ENCODE measurements at places on chromosomes 4 and X.

- no peak for DNase-seq
Observed at GRCh38 chr4:71189471-71189870, 149.3 kb upstream of the SLC4A4 start.

DNA sequence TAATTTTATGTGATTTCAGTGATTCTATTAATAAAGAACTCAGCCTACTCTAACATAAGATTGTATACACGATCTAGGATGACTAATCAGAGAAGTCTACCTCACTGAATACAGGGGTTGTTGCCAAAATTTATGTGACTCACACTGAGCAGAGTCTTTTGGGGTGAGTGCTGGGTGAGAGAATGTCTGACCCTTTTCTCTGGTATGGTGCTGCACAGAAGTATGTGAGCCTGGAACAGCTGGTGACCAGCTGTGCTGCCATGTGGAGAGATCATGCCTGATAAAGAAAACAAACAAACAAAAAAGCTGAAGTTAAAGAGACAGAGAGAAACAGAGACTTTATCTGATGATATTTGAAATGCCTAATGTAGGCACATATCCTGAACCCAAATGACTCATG lies 618.1 kb upstream of the GRIA3 start:
- no peak for DNase-seq

DNA sequence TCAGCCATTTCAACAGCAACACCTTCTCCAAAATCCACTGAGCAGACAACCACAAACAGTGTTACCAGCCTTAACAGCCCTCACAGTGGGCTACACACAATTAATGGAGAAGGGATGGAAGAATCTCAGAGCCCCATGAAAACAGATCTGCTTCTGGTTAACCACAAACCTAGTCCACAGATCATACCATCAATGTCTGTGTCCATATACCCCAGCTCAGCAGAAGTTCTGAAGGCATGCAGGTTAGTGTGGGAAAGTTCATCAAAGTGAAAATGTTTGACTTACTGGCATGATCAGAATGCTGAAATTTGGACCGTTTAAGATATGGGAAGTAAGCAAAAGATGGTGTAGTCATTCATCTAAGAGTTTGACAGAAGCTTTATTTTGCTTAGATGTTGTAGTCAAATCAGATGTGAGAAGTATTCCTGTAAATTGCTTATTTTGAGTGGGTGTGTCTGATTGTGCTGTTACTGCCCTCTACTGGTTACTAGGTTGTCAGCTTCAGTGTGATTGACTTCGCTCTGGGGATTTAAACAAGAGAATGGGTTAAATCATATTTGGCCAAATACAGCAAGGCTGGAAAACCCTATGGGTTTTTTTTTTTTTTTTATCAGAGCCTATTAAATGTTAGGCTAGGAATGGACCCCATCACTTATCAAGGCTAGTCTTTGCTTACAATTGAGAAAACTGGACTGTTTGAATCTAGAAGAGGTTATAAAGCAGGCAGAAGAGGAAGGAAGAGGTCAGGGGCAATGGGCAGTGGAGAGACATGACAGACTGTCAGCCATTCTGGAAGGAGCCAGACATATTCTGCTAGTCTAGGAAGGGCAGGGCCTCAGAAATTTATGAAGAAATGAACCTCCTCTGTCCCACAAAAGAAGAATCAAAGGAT lies 130.3 kb downstream of the DIPK2B start:
- DNase-seq, result peak; percentile 14

DNA sequence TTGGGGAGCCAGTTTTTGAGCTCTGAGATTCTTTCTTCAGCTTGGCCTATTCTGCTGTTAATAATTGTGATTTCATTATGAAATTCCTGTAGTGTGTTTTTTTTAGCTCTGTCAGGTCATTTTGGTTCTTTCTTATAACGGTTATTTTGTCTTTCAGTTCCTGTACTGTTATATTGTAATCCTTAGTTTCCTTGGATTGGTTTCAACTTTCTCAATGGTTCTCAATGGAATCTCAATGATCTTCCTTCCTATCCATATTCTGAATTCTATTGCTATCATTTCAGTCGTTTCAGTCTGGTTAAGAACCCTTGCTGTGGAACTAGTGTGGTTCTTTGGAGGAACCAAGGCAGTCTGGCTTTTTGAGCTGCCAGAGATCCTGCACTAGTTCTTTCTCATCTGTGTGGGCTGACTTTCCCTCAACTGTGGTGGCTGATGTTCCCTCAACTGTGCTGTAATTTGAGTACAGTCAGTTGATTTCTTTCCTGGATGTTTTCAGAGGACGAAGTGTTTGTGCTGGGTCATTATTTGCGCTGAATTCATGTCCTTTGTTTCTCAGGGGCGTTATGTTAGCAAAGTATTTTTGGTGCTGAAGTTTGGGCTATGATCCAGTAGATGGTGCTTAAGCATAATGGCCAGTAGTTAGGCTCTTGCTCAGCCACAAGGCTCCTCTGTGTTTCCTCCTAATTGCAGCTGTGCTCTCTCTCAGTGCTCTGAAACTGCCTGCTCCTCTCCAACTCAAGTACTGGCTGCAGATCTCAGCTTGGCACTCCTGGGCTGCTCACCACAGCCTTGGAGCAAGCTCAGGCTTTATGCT lies 27.5 kb downstream of the ENPEP start:
- no peak for DNase-seq

DNA sequence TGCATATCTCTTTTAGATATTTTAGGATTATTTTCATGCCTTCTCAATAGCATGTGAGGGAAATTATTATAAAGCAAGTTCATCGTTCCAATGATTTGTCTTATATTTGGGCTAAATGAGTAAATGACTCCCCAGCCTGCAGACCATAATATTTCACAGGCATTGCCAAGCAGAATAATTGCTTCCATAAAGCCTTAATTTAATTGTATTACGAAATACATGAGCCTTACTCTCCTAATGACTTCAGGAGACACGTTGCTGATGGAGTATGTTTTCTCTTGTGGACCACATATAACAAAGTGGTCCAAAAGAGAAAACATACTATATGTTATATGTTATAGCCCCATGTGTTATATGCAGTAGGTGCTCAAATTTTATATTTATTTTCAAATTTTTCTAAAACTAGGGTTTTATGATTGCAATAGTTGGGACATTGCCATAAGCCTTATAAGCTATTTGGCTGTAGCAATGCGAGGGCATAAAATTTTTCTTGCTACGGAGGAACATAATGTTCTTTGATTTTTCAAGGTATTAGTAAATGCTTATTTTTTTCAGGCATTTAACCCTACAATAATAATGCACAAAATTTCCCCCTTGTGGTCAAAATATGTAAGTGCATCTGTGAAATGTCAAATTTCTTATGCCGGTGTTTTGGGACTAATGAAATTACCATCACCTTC lies 26.2 kb upstream of the TMPRSS11D start:
- peak; percentile 49 for DNase-seq

DNA sequence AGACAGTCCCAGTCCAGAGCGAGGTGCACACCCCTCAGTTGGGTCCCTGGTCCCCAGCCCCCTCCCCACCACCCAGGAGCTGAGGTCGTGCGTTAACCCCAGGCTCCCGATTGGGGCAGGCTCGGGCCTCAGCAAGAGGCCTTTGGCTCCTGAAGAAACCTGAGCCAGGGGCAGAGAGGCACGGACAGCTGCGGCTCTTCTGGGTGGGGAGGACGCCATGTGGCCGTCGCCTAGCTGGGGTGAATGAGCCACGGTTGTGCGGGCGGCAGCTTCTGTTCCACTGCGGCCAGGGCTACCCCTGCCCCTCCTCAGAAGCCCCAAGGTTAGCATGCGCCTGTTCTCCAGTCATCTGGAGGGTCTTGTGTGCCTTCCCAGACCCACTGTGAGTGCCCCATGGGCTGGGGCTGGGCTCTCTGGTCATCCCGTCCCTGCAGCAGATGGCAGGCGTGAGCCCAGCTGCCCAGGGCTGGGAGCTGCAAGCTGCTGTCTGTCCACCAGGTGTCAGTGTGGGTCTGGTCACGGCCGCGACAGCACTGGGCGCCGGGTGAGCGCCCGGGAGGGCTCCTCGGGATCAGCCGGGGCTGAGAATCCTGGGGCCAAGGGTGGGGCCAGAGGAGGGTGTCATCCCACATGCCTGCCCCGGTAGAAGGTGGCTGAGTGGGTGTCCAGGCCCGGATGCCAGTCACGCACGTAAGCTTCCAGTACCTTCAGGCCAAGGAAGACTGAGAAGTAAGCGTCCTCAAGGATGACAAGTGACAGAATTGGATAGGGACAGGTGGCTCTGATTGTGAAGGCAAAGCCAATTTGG lies 21.9 kb downstream of the ATP2B3 start:
- peak; percentile 19 for DNase-seq

DNA sequence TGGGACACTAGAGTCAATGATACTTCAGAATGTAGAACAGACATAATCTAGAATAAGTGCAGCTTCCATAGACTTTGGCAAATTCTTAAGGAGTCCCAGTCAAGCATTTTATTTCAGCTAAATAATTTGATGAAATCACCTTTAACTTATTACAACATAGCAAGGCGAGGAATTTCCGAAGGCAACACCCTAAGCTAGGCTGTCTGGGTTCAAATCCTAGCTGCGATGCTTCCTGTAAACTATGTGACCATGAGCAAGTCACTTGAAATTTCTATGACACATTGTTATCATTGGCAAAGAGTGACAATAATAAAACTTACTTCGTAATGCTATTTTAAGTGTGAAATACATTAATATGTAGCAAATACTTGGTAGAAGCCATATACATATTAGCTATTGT lies 679.1 kb downstream of the DMD start:
- no peak for DNase-seq

DNA sequence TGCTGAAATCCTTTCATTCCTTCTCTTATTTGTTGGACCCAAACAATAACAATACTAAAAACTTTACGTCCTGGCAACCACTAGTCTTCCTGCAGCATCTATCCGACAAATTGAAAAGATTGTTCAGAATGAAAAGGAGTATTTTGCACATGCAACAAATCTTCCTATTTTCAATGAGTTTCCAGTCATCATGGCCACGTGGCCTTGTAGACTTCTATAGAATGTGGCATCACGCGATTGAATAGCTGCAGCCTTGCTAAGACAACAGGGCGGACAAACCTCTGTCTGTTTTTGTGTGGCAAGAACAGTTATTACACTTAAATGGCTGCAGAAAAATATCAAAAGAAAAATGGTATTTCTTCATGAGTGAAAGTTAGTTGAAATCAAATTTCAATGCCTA lies 297.9 kb upstream of the LCORL start:
- no peak for DNase-seq

DNA sequence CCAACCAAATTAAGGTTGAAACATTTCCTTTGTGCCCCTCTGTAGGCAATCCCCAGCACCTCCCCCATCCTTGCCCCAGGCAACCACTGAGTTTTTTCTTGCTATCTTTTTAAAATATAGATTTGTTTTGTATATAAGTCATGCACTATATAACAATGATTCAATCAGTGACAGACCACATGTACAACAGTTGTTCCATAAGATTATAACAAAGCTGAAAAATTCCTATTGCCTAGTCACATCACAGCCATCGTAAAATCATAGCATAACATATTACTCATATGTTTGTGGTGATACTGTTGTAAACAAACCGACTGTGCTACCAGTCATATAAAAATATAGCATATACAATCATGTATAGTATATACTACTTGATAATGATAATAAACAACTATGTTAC lies 211.9 kb upstream of the NRK start:
- no peak for DNase-seq

DNA sequence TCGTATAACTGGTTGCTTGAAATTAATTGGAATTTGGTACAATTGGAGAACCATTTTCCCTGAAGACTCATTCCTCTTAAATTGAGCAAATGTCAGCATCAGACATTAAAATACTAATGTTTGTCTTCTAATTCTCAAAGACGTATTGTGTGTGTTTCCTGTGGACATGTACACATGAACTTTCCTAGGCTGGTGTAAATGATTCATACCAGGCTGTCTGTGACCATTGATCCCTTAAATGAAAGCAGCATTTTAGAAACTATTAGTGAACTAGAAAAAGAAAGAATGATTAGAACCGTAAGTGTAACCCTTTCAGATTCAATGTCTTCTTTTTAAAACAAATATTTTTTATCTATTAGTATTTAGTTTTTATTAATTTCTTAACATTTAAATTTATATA lies 332.9 kb downstream of the PPP3CA start:
- DNase-seq, result no peak

- no peak for DNase-seq
Observed at GRCh38 chr4:1299301-1299860, 9.7 kb downstream of the MAEA start.

GRCh38 chr4:94741304-94741703 lies 16.5 kb upstream of the BMPR1B start:
- DNase-seq, result no peak

- DNase-seq, result no peak
Observed at GRCh38 chrX:15221321-15221720, 48.6 kb downstream of the ASB9 start.

GRCh38 chrX:1521459-1521956 lies 15.5 kb downstream of the P2RY8 start:
- no peak for DNase-seq

DNA sequence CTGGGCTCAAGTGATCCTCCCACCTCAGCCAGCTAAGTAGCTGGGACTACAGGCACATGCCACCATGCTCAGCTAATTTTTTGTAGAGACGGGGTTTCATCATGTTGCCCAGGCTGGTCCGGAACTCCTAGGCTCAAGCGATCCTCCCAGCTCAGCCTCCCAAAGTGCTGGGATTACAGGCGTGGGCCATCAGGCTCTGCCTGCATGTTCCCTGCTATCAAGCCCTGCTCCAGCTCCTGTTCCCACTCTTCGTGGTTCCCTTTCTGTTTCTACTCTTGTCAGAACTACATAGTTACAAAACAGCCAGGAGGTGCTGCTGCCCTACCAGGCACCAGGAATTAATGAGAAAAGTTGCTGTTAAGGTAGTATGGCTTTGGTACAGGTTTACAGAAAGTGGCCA lies 8.7 kb downstream of the TIMP1 start:
- DNase-seq, result no peak

- no peak for DNase-seq
Observed at GRCh38 chr4:77431546-77431945, 174.1 kb upstream of the CXCL13 start.

GRCh38 chr4:10354746-10355145 lies 102.5 kb downstream of the ZNF518B start:
- DNase-seq, result no peak

GRCh38 chr4:102780476-102781144 lies 19.8 kb upstream of the MANBA start:
- DNase-seq, result no peak

- peak; percentile 33 for DNase-seq
Observed at GRCh38 chr4:170011921-170012628, 14.1 kb downstream of the MFAP3L start.

GRCh38 chrX:148290931-148291330 lies 209.5 kb upstream of the AFF2 start:
- no peak for DNase-seq

DNA sequence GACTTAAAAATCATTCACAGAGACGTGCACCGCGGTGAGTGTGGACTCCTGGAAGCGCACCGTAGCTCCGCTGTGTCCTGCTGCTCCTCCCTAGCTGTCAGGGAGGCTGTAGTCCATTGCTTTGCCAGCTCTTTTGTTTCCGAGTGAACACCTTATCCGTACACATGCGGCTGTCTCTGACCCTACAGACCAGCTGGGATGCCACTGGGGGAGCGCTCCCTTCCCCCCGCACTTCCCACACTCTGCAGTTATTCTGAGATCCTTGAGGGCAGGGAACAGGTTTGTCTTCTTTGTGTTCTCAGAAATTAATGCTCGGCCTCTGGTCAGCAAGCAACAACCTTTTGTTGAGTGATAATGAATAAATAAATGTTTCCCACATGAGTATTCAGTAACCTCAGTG lies 33.7 kb upstream of the MSANTD1 start:
- DNase-seq, result no peak

- DNase-seq, result no peak
Observed at GRCh38 chr4:6476893-6477292, 4.5 kb upstream of the PPP2R2C start.

Data from AML-193 (cell line).